ENCODE measurements at places on chromosomes 11 and 22.

DNA sequence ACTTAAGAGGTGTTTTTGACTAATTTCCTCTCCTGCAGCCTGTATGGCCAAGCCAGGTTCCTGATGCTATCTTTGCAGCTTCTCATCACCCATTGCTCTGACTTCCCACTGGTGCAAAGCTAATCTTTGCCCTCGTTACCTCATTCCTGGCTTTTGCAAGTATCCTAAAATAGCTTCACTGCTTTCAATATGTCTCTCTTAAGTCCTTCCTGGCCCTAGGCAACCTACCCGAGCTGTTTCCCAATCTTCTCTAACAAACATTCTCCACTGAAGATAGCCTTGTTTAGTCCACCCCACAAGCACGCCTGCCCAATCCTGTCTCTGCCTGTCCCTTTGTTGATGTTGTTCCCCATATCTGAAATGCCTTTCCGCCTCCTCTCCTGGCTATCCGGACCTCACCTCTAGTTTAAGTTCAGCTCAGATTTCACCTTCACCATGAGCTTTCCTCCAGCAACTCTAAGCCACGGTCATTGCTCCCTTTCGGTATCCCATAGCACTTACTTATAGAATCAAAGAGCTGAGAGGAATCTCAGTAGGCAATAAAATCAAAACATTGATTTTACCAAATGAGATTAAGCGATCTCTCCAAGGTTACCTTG, 30.1 kb upstream of the CECR2 start:
- no peak for DNase-seq

DNA sequence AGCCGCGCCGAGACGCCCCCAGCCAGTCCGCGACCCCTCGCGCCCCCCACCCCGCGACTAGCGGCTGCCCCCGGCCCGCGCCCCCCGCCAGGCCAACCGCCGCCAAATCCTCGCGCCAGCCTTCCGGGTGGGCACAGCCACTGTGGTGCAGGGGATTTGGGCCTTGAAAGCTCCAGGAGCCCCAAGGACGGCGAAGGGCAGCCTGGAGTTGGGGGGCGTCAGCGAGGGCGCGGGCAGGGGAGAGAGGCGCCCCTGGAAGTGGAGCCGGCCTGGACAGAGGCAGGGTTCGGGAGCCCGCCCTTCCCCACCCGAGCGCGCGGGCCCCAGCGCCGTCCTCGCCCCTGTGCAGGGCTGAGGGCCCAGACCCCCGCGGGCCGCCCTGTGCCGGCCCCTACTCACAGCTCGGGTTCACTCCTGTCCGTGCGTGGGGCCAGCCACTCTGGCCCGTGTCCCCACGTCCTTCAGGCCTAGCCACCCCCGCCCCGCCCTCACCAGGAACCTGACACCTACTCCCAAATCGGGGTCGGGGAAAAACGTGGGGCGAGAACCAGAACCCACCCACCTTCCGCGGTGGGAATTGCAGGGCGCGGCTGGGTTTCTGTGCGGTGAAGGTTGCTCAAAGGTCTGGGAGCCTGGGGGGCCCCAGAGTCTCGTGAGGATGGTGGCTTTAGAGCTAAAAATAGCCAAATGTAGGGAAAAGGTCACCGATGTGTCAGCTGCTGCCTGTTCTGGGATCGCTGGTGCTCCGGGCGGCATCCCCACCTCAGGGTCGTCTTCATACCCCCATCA, at the start of gene CPT1B:
Gene CPT1B, minus strand, starts transcription at position 441 of the 789 bp plus-strand sequence. CDS start 512 bp downstream, outside the sequence.
- DNase-seq, result peak; percentile 14

DNA sequence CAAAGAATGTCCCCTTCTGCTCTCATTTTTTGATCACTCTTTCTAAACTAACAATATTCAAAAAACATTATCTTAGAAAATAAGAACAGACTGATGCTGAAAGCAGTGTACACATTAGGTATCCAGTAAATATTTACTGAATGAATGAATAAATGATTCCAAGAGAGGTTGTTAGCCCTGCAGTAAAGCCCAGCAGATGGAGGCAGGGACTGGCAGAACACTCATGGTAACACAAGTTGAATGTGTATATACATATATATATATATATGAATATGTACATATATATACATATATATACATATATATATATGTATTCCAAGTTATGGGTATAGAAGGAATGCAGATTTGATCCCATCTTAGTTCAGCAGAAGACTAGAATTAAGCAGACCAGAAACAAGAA, 546.3 kb downstream of the RAB38 start:
- no peak for DNase-seq

- peak; percentile 10 for DNase-seq
Measured at GRCh38 chr11:61091373-61092279, 10.7 kb upstream of the CD5 start.

DNA sequence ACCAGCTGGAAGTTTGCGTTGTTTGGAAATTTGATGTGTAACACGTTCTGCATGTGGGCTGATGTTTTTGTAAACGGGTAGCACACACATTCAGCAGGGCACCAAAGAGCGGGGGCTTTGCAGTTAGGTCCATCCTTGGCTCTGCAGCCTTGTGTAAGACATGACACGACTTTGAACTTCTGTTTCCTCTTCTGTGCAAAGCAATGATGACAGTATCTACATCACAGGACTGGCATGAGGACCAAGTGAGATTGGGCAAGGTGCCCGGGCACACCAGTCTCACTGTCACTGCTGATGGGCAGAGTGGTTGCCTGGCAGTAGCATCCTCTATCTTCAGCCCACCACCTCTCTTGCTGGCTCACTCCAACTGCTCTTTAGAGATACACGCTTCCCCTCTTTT, 3.3 kb downstream of the TCN2 start:
- no peak for DNase-seq

DNA sequence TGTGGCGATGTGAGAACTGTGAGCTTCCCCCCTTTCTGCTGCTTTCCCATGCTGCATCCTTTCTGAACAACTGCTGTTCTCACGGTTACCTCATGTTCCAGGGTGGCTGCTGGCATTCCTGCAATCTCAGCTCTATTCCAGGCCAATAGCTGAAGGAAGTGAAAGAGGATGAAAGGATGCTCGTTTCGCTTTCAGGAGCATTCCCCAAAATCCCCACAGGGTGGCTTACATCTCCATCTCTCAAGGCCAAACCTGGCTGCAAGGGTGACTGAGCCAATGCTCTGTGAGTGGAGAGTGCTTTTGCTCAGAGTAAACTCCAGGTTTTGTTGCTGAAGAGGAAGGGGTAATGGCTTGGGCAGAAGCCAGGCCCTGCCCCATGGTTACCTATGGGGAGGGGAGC, 848.2 kb downstream of the BRD1 start:
- DNase-seq, result no peak

DNA sequence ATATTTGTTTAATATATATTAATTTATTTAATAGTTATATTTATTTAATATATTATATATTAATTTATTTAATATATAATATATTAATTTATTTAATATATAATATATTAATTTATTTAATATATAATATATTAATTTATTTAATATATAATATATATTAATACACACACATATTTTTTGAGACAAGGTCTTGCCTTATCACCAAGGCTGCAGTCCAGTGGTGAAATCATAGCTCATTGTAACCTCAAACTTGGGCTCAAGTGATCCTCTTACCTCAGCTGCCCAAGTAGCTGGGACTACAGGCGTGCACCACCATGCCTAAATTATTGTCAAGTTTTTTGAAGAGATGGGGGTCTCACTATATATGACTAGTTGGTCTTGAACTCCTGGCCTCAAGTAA, 51.4 kb upstream of the DDI1 start:
- DNase-seq, result no peak

Data from fibroblast of villous mesenchyme (primary cell).